ENCODE measurements at places on chromosomes 1 and 21. TPM values are rescaled to one million over a fixed set of nuclear protein-coding genes. Genes with fewer than 3 reads are reported as not detected.
A peak's percentile ranks its signal among the peaks of the same experiment; 100 is the strongest.

OLIG2 gene
- total RNA-seq = not detected

ETV3L gene
- not detected for total RNA-seq

FCRL2 gene
- not detected for total RNA-seq

OR2G6 gene
- total RNA-seq = not detected

RYR2 gene
- 0.05 TPM for total RNA-seq

RNU1-2 gene
- total RNA-seq = 1,573 TPM

FCRLB gene
- not detected for total RNA-seq

- H3K27me3 ChIP-seq = peaks cover 7% of the 10 kb centered on the region
- no peak for DNase-seq
- peaks cover 3% of the 10 kb centered on the region for H3K4me1 ChIP-seq
- H3K36me3 ChIP-seq = no peaks in the 10 kb centered on the region
- no peak overlapping the region for H3K27ac ChIP-seq
These were observed 80.7 kb upstream of the KAZN start for GRCh38 chr1:14517841-14518180.

GRCh38 chr1:161719325-161719611 is 2.1 kb upstream of the FCRLB start:
- DNase-seq = no peak
- H3K4me1 ChIP-seq = peaks cover 12% of the 10 kb centered on the region
- peaks cover 39% of the 10 kb centered on the region for H3K27me3 ChIP-seq

- peaks cover 17% of the 10 kb centered on the region for H3K27me3 ChIP-seq
- H3K4me3 ChIP-seq = no peak overlapping the region
- DNase-seq = no peak
- H3K36me3 ChIP-seq = no peaks in the 10 kb centered on the region
These were observed 34.7 kb downstream of the CDCA8 start for GRCh38 chr1:37726751-37727585.

GRCh38 chr1:66606362-66607065 is 72.6 kb downstream of the SGIP1 start:
- no peak overlapping the region for H3K27ac ChIP-seq
- no peaks in the 10 kb centered on the region for H3K4me1 ChIP-seq
- no peaks in the 10 kb centered on the region for H3K36me3 ChIP-seq

- H3K4me3 ChIP-seq = no peak overlapping the region
- H3K36me3 ChIP-seq = peaks cover 3% of the 10 kb centered on the region
- DNase-seq = no peak
- no peak overlapping the region for H3K27ac ChIP-seq
- H3K4me1 ChIP-seq = peaks cover 3% of the 10 kb centered on the region
- no peaks in the 10 kb centered on the region for H3K27me3 ChIP-seq
These were observed 11.5 kb downstream of the TRIM46 start for GRCh38 chr1:155184835-155185782.

DNA sequence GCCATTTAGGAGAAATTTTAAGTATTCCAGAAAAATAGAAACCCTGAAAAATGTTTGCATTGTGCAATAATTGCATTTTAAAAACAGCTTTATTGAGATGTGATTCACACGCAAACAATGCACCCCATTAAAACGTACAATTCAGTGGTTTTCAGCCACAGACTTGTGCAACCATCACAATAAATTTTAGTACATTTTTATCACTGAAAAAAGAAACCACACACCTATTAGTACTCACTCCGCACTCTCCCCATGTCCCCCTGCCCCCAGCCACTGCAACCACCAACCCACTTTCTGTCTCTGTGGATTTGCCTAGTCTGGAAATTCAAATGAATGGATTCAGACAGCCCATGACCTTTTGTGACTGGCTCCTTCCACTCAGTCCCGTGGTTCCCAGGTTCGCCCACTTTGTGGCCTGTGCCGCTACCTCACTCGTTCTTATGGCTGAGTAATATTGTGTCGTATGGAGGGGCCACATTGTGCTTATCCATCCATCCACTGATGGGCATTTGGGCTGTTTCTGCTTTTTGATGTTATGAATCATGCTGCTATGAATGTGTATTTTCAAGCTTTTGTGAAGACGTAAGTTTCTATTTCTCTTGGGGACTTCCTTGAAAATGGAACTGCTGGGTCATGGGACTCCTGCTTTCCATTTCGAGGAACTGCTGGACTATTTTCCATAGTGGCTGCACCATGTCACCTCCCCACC is 147.7 kb upstream of the ARHGEF16 start:
- no peak overlapping the region for H3K4me3 ChIP-seq
- H3K27me3 ChIP-seq = peaks cover 8% of the 10 kb centered on the region
- H3K27ac ChIP-seq = no peak overlapping the region
- no peaks in the 10 kb centered on the region for H3K4me1 ChIP-seq
- no peak for DNase-seq

DNA sequence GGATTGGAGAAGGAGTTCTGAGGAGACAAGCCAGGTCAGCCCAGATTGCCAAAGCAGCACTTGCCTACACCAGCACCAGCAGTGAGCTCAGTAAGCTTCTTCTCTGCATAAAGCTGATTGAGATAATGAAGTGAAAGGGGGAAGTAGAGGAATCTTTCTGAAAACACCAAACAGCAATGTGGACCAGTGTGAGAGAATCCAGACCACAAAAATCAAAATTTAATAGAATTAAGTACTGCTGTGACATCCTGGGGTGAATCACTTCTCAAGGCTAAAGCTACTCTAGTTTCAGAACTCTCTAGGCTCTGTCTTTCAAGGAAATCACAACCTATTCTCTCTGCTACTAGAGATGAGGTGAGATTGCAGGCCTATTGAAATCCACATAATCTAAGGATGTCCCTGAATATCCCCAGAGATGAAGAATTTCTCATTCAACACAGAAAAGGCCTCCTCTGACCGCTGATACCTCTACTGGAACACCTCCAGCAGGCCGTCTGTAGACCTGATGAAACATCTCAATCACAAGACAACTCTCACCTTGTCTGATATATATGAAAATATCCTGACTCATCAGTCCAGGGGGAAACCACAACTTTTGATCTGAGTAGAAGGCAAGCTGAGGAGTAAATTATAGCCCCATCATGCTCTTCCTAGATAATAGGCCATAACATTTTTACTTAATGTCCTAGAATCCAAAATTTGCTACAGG is at the start of gene FCRL4:
Gene FCRL4 (minus strand): TSS at position 127 of the 709 bp plus-strand sequence. CDS start 141 bp downstream, outside the sequence.
- H3K36me3 ChIP-seq = no peaks in the 10 kb centered on the region
- DNase-seq = no peak
- H3K27me3 ChIP-seq = peaks cover 9% of the 10 kb centered on the region
- no peak within 1 kb of the TSS for H3K27ac ChIP-seq
- no peak within 1 kb of the TSS for H3K4me3 ChIP-seq

DNA sequence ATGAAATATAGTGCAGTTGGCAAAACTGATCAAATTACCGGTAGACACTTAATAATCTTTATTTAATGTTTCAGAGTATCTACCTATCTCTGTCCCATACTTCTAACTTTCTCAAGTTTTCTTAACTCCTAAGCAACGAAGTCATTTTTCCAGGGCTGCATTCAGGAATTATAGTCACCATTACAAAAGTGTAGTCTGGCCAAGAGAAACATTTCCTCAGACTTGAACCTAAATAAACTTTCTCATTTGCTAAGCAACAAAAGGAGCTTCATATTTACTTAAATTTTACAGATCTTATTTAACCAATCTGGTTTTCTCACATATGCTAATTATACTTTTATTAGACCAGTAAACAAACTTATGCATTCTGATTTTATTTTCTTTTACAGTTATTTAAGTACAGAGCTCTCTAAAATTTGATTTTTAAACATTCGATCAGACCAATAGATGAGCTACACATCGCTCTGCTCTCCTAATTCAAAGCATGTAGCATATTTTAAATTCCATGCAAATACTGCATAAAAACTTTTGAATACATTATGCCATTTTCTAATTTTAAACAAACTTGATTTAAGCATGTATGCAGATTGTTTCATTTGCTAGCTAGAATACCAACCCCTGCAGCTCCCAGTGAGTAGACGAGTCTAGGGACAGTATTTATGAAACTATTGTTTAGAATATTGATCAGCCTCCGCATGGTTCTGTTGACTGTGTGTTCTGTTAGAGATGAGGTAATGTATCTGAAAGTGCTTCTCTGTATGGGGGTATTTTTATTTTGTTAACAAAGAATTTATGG is 201.4 kb downstream of the CHRM3 start:
- H3K27ac ChIP-seq = no peak overlapping the region
- no peaks in the 10 kb centered on the region for H3K36me3 ChIP-seq
- peaks cover 9% of the 10 kb centered on the region for H3K4me1 ChIP-seq
- H3K27me3 ChIP-seq = no peaks in the 10 kb centered on the region
- no peak overlapping the region for H3K4me3 ChIP-seq

DNA sequence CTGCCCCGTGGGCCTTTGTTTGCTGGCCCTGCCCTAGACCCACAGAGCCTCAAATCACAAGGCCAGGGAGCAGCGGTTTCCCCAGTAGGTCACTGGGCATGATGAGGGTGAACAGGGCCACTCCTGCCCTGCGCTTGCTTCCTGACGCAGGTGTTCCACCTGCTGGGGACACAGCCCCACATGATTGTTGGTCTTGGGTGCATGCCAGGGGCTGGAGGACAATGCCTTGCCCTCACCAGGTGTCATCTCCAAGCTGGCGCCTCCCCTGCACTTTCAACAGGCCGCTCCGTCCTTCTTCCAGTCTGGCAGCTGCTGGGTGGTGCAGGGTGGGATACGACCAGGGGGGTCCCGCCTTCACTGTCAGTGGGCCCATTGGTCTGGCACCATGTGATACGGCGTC is 24.3 kb downstream of the IL10RB start:
- H3K4me1 ChIP-seq = peaks cover 22% of the 10 kb centered on the region
- no peak overlapping the region for H3K4me3 ChIP-seq
- no peak for DNase-seq
- no peaks in the 10 kb centered on the region for H3K27me3 ChIP-seq

DNA sequence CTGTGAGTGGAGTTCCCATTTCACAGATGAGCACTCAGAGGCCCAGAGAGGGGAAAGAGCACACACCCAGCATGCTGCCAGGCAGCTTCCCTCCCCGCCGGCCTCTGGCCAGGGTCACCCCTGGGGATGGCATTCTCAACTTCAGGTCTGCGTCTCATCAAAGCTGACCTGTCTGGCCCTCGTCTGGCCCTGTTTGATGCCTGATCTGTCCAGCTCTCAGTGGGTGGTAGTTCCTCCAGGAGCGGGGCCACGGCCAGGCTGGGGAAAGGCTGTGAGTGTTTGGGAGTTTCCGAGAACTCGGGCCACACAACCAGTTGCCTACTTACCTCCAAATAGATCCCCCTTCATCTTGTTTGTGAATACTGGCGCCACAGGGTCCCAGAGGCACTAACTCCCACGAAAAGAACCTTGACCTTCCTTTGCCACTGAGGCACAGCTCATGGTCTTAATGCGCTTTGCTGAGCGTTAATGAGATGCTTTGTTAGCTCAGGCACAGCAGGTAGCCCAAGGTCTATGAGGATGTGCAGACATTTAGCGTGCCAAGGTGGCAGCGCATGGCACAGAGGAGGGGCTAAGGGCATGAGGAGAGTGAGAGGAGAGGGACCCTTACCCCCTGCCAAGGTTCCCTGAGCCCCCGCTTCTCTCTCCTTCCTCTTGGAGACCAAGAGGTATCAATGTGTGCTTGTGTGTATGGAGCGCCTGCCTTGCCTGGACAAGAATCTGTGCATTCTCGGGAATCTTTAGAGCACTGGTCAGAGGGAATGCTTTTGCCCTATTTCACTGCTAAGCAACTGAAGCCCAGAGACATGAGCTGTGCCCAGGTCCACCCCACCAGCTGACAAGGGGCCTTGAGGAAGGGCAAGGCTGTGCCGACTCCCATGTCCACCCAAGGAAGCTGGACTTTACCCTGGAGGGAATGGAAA is 61.2 kb downstream of the DISP3 start:
- H3K27me3 ChIP-seq = no peaks in the 10 kb centered on the region
- no peak overlapping the region for H3K4me3 ChIP-seq
- H3K27ac ChIP-seq = no peak overlapping the region

GRCh38 chr1:184672013-184672726 is 82.5 kb downstream of the EDEM3 start:
- peak; percentile 10 for DNase-seq
- H3K27ac ChIP-seq = no peak overlapping the region
- H3K4me1 ChIP-seq = no peaks in the 10 kb centered on the region
- H3K4me3 ChIP-seq = no peak overlapping the region
- peaks cover 20% of the 10 kb centered on the region for H3K27me3 ChIP-seq
- H3K36me3 ChIP-seq = no peaks in the 10 kb centered on the region

- no peak overlapping the region for H3K27ac ChIP-seq
- no peaks in the 10 kb centered on the region for H3K27me3 ChIP-seq
- no peaks in the 10 kb centered on the region for H3K4me1 ChIP-seq
- DNase-seq = no peak
- no peak overlapping the region for H3K4me3 ChIP-seq
These were observed 19.6 kb upstream of the CLCA1 start for GRCh38 chr1:86449103-86449502.

GRCh38 chr1:79323239-79324025 is 316.9 kb upstream of the ADGRL4 start:
- no peak for DNase-seq
- no peaks in the 10 kb centered on the region for H3K4me1 ChIP-seq
- H3K27me3 ChIP-seq = no peaks in the 10 kb centered on the region
- H3K27ac ChIP-seq = no peak overlapping the region
- no peaks in the 10 kb centered on the region for H3K36me3 ChIP-seq
- H3K4me3 ChIP-seq = no peak overlapping the region

GRCh38 chr21:25806060-25806459 is 71.3 kb downstream of the GABPA start:
- no peak for DNase-seq
- no peak overlapping the region for H3K4me3 ChIP-seq
- H3K27me3 ChIP-seq = peaks cover 6% of the 10 kb centered on the region
- H3K27ac ChIP-seq = no peak overlapping the region
- H3K4me1 ChIP-seq = peaks cover 19% of the 10 kb centered on the region

DNA sequence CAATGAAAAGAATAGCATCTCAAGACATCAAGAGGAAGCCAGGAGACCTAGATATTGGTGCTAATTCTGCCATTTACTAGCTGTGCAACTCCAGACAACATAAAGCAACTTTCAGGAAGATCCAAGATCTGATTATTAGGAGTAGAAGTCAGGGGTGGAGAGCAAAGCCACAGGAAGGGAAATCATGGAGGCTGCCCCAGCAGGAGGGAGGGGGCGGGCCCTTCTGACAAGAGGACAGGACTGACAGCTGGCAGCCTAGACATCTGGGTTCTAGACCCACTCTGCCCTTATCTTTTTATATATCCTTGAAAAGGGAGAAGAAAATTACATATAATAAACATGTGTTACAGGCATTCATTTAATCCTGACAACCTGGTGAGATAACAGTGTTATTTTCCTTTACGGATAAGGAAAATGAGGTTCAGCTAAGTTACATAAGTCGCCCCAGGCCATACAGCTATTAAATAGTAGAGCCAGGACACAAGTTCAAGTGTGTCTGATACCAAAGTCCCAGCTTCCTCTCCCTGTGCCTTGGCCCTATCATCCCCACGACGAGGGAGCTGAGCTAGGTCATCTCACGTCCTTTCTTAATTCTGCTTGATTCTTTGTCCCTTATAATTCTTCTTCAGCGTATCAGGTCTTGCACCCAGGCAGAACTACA is 46.6 kb downstream of the ARHGEF11 start:
- no peaks in the 10 kb centered on the region for H3K36me3 ChIP-seq
- H3K4me3 ChIP-seq = no peak overlapping the region
- H3K27ac ChIP-seq = no peak overlapping the region

GRCh38 chr1:59409986-59410385 is 113.1 kb downstream of the FGGY start:
- H3K4me1 ChIP-seq = peaks cover 5% of the 10 kb centered on the region
- DNase-seq = no peak
- no peaks in the 10 kb centered on the region for H3K27me3 ChIP-seq
- H3K27ac ChIP-seq = no peak overlapping the region
- H3K4me3 ChIP-seq = no peak overlapping the region

- DNase-seq = no peak
- peaks cover 11% of the 10 kb centered on the region for H3K36me3 ChIP-seq
These were observed 81.6 kb downstream of the CAMTA1 start for GRCh38 chr1:6866825-6867224.
